ENCODE measurements at places on chromosomes 3 and 15. TPM values are rescaled to one million over a fixed set of nuclear protein-coding genes. Genes with fewer than 3 reads are reported as not detected.

- H3K4me3 ChIP-seq: no peak overlapping the region
- DNase-seq: peak; percentile 18
- no peaks in the 10 kb centered on the region for H3K27me3 ChIP-seq
- no peaks in the 10 kb centered on the region for H3K36me3 ChIP-seq
Observed at GRCh38 chr3:180011927-180012326, 24.8 kb downstream of the PEX5L start.

- no peak overlapping the region for H3K27ac ChIP-seq
- no peaks in the 10 kb centered on the region for H3K27me3 ChIP-seq
- DNase-seq: no peak
- H3K36me3 ChIP-seq: no peaks in the 10 kb centered on the region
- H3K4me3 ChIP-seq: no peak overlapping the region
- no peaks in the 10 kb centered on the region for H3K4me1 ChIP-seq
Observed at GRCh38 chr3:101638261-101638745, 38.6 kb downstream of the ZBTB11 start.

- H3K4me1 ChIP-seq: no peaks in the 10 kb centered on the region
- peaks cover 6% of the 10 kb centered on the region for H3K36me3 ChIP-seq
- no peak overlapping the region for H3K27ac ChIP-seq
- H3K27me3 ChIP-seq: no peaks in the 10 kb centered on the region
Observed at GRCh38 chr15:51443282-51443914, 101.9 kb downstream of the GLDN start.

DNA sequence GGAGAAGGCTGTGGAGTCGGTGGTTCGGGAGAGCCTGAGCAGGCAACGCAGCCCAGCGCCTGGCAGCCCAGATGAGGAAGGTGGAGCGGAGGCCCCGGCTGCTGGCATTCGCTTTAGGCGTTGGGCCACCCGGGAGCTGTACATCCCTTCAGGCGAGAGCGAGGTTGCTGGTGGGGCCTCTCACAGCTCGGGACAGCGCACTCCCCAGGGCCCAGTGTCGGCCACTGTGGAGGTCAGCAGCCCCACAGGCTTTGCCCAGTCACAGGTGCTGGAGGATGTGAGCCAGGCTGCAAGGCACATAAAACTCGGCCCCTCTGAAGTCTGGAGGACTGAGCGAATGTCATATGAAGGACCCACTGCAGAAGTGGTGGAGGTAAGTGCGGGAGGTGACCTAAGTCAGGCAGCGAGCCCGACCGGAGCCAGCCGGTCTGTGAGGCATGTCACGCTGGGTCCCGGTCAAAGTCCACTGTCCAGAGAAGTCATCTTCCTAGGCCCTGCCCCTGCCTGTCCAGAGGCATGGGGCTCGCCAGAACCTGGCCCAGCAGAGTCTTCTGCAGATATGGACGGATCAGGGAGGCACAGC is 26.7 kb downstream of the SYNM start:
- no peak overlapping the region for H3K4me3 ChIP-seq
- H3K36me3 ChIP-seq: peaks cover 50% of the 10 kb centered on the region
- H3K27ac ChIP-seq: no peak overlapping the region

DNA sequence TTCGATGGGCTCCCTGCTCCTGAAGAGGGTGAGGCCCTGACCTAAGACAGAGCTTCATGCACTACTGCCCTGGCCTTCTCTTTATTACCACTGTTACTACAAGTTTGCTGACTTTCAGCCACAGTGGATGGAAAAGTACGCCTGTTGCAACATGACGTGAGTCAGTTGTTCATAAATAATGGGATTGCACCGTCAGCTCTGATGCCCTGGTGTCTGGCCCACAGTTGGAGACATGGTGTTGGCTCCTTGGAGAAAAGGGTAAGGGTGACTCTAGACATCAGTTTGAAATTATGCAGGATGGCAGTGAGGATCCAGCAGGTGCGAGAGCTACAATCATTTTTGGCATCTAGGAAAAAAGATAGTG is 5.5 kb downstream of the PAQR5 start:
- no peak for DNase-seq
- H3K4me1 ChIP-seq: no peaks in the 10 kb centered on the region
- no peak overlapping the region for H3K4me3 ChIP-seq
- no peak overlapping the region for H3K27ac ChIP-seq
- H3K36me3 ChIP-seq: no peaks in the 10 kb centered on the region

DNA sequence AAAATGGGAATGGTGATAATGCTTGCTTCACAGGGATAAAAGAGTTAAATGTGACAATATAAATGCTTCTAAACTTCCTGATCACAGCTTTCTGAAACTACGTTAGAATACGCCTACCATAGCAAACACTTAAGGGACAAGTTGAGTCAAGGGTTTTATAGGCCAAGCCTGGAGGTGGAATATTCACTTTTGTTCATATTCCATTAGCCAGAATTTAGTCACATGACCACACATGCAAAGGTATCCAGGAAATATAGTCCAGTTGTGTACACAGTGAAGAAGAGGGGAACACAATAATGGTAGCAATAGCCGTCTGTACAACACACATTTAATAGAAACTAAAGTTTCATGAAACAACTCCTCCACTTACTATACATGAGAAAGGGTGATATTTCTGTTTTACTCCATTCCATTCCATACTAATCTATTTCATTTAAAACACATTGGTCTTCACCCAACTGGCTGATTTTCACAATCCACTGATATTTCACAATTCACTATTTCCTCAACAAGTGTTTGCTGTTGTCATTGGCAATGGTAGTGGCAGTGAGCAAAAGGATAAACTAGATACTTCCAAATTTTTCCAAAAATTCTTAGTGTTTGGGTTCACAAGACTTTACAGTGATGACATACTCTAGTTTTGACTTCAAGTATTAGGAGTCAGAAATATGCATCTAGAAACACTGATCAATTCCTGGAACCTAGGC is 270.9 kb downstream of the ERC2 start:
- no peaks in the 10 kb centered on the region for H3K36me3 ChIP-seq
- H3K4me1 ChIP-seq: no peaks in the 10 kb centered on the region
- DNase-seq: no peak
- H3K27me3 ChIP-seq: no peaks in the 10 kb centered on the region
- no peak overlapping the region for H3K27ac ChIP-seq

GRCh38 chr3:30710017-30710416 is 103.6 kb downstream of the TGFBR2 start:
- no peak overlapping the region for H3K4me3 ChIP-seq
- DNase-seq: no peak
- no peaks in the 10 kb centered on the region for H3K4me1 ChIP-seq
- no peaks in the 10 kb centered on the region for H3K36me3 ChIP-seq
- H3K27me3 ChIP-seq: no peaks in the 10 kb centered on the region

DNA sequence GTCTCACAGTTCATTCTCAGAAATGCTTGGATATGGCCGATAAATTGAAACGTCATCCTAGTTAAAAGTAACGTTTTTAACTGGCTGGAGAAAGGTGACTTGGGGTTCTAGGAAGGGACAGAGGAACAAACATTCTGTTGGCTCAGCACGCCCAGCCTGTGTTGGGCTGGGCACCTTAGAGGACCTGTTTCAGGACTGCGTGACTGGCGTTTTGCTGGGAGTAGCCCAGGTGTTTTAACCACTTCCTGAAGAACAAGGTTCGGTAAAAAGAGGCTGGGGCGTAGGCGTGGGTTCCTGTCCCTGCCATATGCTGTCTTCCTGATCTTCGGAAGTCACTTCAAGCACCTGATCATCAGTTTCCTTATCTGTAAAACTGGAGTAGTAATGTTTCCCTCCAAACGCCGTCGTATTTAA is 1.1 kb upstream of the TLNRD1 start:
- peak overlapping the region; percentile 89 for H3K4me3 ChIP-seq
- H3K4me1 ChIP-seq: peaks cover 9% of the 10 kb centered on the region
- peaks cover 13% of the 10 kb centered on the region for H3K36me3 ChIP-seq
- H3K27me3 ChIP-seq: no peaks in the 10 kb centered on the region

GRCh38 chr3:13282358-13282985 is 137.7 kb downstream of the NUP210 start:
- H3K27me3 ChIP-seq: peaks cover 10% of the 10 kb centered on the region
- no peaks in the 10 kb centered on the region for H3K36me3 ChIP-seq
- peak overlapping the region; percentile 36 for H3K4me3 ChIP-seq

DNA sequence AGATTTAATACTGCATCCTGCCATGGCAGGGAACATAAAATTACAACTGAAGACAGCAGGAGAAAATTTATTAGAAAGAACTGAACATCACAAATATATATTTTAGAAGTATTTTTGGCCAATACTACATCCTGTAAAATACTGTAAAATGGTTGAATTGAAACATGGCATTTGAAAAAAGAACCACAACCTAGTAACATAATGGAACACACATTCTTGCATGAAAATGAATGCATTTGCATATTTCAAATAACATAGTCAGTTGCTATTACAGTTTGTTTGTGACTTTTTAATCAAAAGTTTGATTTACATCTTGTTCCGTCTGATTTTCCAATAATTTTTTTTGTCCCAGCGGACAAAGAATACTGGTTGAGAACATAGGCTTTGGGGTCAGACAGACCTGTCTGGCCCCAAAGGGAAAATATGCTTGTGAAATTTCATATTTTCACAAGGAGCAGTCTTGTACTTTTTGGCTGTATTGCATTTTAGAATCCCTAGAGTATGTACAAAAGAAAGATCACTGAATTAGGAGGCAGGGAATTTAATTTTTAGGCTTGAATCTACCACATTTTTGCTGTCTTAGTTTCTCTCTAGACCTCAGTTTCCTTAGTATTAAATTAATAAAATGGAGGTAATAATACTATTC is 268.8 kb downstream of the ADAMTSL3 start:
- H3K4me1 ChIP-seq: no peaks in the 10 kb centered on the region
- H3K4me3 ChIP-seq: no peak overlapping the region
- H3K27me3 ChIP-seq: no peaks in the 10 kb centered on the region
- DNase-seq: no peak
- no peaks in the 10 kb centered on the region for H3K36me3 ChIP-seq

DNA sequence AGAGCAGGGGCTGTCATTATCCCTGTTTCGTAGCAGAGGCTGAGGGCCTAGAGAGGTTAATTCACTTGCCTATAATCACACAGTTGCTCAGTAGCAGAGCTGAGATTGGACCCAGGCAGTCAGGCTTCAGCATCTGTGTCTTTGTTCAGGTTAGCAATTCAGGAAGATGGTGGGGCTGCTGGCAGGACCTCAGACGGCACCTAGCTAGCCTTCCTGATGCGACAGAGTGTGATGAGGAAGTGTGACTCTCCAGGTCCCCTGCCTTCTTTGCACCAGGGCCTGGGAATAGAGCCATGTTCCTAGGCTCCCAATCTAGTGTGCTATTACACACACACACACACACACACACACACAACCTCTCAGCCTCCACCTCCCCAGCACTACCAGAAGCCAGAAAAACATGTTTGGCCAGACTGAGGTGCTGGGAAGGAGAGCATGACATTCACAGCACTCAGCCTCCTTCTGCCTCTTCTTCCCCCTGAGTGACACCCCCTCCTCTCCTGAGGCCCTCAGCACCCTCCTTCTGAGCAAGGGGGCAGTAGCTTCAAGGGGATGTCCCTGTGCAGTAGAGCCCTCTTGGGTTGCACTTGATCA is 88.9 kb downstream of the TLE3 start:
- no peaks in the 10 kb centered on the region for H3K4me1 ChIP-seq
- no peak overlapping the region for H3K4me3 ChIP-seq
- peaks cover 32% of the 10 kb centered on the region for H3K27me3 ChIP-seq
- DNase-seq: no peak
- H3K36me3 ChIP-seq: no peaks in the 10 kb centered on the region

GRCh38 chr3:127535106-127535785 is 55.3 kb downstream of the TPRA1 start:
- no peak overlapping the region for H3K27ac ChIP-seq
- H3K36me3 ChIP-seq: no peaks in the 10 kb centered on the region
- DNase-seq: no peak
- no peaks in the 10 kb centered on the region for H3K4me1 ChIP-seq
- H3K27me3 ChIP-seq: no peaks in the 10 kb centered on the region

DNA sequence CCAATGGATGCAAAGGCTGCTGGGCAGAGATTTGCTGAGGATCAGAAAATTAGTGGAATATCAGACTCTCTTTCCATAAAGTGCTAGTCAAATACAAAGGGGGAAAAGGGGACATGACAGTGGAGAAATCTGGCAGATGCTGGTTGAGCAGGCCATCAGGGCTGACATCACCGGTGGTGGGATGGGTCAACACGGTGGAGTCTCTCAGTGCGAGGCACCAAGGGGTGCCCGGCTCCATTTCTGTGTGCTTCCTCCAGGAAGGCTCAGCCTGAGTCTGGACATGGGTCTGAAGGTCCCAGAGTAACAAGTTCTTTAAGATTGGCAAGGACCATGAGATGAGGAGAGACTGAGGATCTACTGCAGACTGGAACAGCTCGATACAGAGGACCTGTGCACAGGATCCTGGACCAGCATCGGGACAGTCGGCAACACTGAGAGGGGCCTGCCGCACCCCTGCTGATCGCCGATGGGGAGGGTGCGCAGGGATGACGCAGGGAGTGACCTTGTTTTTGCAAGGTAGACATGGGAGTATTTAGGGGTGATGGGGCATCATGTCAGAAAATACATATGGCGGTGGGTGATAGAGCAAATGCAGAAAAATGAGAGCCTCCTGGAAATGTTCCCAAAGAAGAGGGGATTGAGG is 92.7 kb downstream of the SEC22A start:
- no peak overlapping the region for H3K4me3 ChIP-seq
- peaks cover 5% of the 10 kb centered on the region for H3K27me3 ChIP-seq
- H3K4me1 ChIP-seq: no peaks in the 10 kb centered on the region

DNA sequence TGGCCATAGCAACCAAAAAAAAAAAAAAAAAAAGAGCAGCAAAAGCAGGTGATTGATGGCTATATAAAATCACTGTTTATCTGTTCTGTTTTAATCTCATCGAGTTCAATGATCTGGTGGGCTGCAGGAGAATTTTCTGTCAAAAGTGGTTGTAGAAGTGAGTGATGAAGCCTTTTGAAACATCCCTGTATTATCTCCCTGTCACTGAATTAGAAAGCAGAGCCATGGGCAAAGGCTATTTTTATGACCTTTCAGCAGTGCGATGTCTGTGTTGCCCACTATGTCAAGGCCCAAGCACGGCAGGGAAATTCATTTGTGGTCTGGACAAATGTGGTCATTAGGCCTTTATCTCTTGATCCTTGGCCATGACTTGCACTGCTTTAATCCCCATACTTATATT is 59.9 kb downstream of the OTOL1 start:
- peak; percentile 42 for DNase-seq
- H3K27ac ChIP-seq: no peak overlapping the region
- H3K4me3 ChIP-seq: no peak overlapping the region
- H3K27me3 ChIP-seq: no peaks in the 10 kb centered on the region
- H3K36me3 ChIP-seq: no peaks in the 10 kb centered on the region

GRCh38 chr3:53554559-53555067 is 60.2 kb downstream of the CACNA1D start:
- no peak overlapping the region for H3K4me3 ChIP-seq
- H3K36me3 ChIP-seq: no peaks in the 10 kb centered on the region
- DNase-seq: no peak

DNA sequence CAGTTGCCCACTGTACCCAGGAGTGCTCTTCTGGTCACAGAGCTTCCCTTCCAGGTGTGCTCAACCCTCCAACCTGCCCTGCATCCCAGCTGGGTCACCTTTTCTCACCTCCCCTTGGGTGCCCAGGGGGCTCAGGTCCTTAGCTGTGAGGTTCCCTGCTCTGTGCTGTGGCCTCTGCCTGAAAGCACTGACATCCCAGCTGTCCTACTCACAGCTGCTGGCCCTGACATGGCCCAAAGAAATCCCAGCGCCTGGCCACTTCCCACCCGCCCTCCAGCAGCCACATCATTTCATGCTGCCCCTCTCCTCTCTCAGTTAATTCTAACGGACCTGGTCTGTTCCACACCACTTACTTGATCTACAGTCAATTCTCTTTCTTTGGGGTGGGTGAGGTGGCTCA is 79.9 kb downstream of the ISG20 start:
- no peak overlapping the region for H3K27ac ChIP-seq
- no peak overlapping the region for H3K4me3 ChIP-seq
- DNase-seq: no peak
- no peaks in the 10 kb centered on the region for H3K27me3 ChIP-seq

Gene LINGO1
- 0.29 TPM for polyA plus RNA-seq

Gene SLC35G2
- polyA plus RNA-seq: 9.7 TPM

Gene STRIT1
- not detected for polyA plus RNA-seq

Gene STAC
- polyA plus RNA-seq: 25.0 TPM

Gene THAP10
- 3.2 TPM for polyA plus RNA-seq

Gene ZMAT3
- polyA plus RNA-seq: 11.9 TPM
